Airway epithelial cell (primary cell): ENCODE measurements at places on chromosomes 5 and 9. TPM values are rescaled to one million over a fixed set of nuclear protein-coding genes. Genes with fewer than 3 reads are reported as not detected.

Gene LCN2
- total RNA-seq = 24.7 and 33.4 TPM in 2 replicates

Gene PCDHB13
- 0.09 and 0.14 TPM in 2 replicates for total RNA-seq

Gene KCNMB1
- total RNA-seq = not detected in 2 replicates

Gene PCDHA5
- not detected in 2 replicates for total RNA-seq

Gene VLDLR
- 11.8 and 15.2 TPM in 2 replicates for total RNA-seq

Gene PCDHGA1
- 0.28 TPM in 1 of 2 replicates, not detected in the other for total RNA-seq

Gene MEIKIN
- not detected in 2 replicates for total RNA-seq
